ENCODE measurements at places on chromosomes 2 and 18.

GRCh38 chr18:77645170-77645872, 395.7 kb downstream of the GALR1 start:
- no peak for DNase-seq

- DNase-seq, result no peak
These were observed 240.2 kb upstream of the SLC14A2 start for GRCh38 chr18:45374878-45375630.

- no peak for DNase-seq
These were observed 247.3 kb upstream of the SP5 start for GRCh38 chr2:170467568-170468422.

DNA sequence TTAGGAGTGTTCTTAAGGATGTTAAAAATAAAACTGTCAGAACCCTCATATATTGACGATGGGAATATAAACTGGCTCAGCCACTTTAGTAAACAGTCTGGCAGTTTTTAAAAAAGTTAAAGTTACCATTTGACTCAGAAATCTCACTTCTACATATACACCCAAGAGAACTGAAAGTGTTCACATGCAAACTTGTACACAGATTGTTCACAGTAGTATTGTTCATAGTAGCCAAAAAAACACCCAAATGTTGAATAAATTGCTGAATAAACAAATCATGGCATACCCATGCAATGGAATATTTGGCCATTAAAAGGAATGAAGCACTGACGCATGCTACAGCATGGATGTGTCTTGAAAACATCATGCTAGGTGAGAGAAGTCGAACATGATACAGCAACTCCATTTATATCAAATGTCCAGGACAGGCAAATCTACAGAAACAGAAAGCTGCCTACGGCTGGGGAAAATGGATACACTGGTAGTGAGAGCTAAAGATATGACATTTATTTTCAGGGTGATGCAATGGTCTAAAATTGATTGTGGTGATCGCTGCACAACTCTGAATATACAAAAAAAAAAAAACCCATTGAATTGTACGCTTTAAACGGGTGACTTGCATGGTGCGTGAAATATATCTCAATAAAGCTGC, 10.1 kb downstream of the RPL31 start:
- no peak for DNase-seq

- DNase-seq, result no peak
These were observed 921 bp downstream of the PLB1 start for GRCh38 chr2:28496781-28497180.

DNA sequence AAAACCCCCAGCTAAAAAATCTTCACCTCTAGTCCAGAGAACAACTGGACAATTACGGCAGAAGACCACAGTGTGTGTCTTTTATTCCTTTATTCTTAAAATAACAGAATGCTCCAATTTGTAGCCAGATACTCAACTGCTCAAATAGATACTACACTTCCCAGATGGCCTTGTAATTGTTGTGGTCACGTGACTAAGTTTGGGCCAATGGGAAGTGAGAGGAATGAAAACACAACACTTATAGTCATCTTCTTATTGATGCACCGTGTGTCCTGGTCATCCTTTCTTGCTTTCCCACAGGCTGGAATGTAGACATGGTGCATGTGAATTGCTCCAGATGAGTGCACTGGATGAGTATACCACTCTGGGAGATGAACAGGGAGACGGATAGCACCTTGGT, 145.1 kb downstream of the CDC42EP3 start:
- no peak for DNase-seq

DNA sequence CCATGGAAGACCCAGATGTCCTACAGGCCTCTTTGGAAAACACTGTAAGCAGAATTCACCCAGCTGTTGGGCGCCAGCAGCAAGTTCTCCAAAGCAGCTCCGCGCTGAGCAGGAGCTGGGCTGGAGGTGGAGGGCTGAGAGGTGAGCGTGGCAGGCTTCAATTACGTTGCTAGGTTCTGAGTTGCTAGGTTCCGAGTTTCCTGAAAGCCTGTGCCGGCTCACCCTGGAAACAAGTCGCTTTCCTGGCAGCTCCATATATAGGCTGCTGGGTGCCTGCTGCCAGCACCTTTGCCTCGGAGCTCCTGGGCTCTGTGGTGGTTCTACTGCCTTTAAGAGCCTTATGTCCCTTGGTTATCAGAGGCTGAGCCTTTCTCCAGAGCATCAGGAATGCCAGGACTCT, 14.4 kb upstream of the EGR4 start:
- peak; percentile 12 for DNase-seq

GRCh38 chr2:33069894-33070651, 123.3 kb downstream of the LTBP1 start:
- no peak for DNase-seq
